ENCODE measurements at places on chromosomes 11 and 22. TPM values are rescaled to one million over a fixed set of nuclear protein-coding genes. Genes with fewer than 3 reads are reported as not detected.

The GAL3ST1 gene
- total RNA-seq, result not detected

The DUSP8 gene
- total RNA-seq, result 17.6 TPM

The PLEKHB1 gene
- total RNA-seq, result not detected

- peaks cover 1% of the 10 kb centered on the region for H3K27me3 ChIP-seq
- no peak for DNase-seq
- H3K36me3 ChIP-seq, result no peaks in the 10 kb centered on the region
- no peak overlapping the region for H3K27ac ChIP-seq
- peaks cover 16% of the 10 kb centered on the region for H3K4me1 ChIP-seq
- no peak overlapping the region for H3K4me3 ChIP-seq
These were observed 27.9 kb upstream of the LRRC32 start for GRCh38 chr11:76698321-76699043.

DNA sequence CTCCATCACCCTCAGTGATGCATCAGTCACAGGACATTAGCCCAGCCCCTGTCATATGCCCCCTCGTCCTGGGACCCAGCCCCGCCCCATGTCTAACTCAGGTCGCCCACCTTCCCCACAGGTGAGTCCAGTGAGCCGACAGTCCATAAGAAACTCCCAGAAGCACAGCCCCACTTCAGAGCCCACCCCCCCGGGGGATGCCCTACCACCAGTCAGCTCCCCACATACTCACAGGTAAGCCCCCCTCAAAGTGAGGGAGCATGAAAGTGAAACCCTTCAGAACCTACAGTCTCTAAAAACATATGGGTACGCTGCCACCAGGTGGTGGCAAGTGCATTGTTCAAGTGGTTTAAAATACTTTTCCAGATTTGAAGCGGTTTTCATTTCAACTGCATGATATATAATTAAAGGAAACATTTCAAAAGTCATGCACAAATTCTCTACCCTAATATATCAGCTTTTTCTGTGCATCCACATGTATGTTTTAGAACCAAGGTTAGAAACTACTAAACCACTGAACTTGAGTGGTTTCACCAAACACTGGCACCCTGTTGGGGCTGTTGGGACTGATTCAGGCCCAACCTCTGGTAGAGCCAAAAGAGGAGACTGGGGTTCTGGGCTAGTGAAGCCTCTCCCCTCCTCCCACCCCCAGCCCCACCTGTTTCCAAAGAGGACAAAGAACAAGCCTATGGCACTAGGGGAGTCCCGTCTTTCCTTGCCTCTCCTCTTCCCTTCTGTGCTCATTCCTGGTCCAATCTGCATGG is 17.3 kb downstream of the EPS8L2 start:
- no peak overlapping the region for H3K4me3 ChIP-seq
- DNase-seq, result peak; percentile 60
- H3K27ac ChIP-seq, result no peak overlapping the region
- H3K4me1 ChIP-seq, result peaks cover 6% of the 10 kb centered on the region

GRCh38 chr22:22713416-22713815 is 69.0 kb downstream of the GGTLC2 start:
- no peaks in the 10 kb centered on the region for H3K4me1 ChIP-seq
- H3K4me3 ChIP-seq, result no peak overlapping the region
- no peak overlapping the region for H3K27ac ChIP-seq
- no peak for DNase-seq
- no peaks in the 10 kb centered on the region for H3K36me3 ChIP-seq

- no peak overlapping the region for H3K27ac ChIP-seq
- no peaks in the 10 kb centered on the region for H3K27me3 ChIP-seq
These were observed 14.5 kb upstream of the PHLDA2 start for GRCh38 chr11:2943711-2944118.

DNA sequence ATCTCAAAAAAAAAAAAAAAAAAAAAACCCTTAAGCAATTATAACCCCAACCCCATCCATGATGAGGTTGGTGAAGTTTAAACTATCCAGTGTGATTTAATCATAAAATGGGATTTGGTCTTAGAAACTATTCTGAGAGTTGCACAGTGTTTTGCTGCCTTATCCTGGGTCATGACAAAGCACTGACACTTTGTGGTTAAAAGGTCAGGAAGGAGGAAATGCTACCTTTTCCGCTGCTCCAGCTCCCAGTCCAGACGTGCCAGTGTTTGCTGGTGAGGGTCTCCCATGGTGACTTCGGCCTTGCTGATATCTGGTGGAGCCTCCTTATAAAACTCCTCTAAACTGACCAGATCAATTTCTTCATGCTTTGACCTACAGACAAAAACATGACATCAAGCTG is 14.5 kb downstream of the THOC5 start:
- no peaks in the 10 kb centered on the region for H3K4me1 ChIP-seq
- no peak overlapping the region for H3K4me3 ChIP-seq
- H3K27me3 ChIP-seq, result no peaks in the 10 kb centered on the region
- H3K36me3 ChIP-seq, result peaks cover 98% of the 10 kb centered on the region

The LRRC10B gene
- total RNA-seq, result not detected

Measured in MCF 10A (cell line).